ENCODE measurements at places on chromosomes 7 and 10.

DNA sequence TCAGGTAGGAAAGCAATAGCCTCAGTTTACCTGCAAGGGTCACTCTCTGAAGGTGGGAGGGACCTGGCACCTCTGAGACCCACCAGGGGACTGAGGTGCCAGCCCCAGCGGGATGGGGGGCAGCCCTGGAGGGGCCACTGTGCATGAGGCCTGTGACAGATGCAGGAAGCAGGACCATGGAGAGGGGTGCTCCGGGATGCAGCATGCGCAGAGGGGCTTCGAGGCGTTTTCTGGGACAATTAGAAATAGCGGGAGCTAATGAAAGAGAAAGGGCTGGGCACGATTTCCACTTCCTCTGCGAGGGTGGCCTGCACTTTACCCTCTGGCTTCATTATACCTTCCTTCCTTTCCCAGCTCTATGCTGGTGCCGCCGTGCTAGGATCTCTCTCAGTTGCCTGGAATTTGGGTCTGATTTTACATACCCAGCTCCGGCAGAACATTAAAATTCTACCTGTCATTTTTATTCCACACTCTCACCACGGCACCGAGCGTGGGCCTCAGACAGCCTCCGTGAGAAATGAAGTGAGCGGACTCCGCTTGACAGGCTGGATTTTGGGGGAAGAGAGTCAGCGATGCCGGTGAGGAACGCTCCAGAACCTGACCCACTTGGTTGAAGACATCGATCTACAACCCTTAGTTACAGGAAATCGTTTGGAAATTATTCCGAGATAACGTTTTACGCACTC is 333.9 kb upstream of the PFKP start:
- H3K27ac ChIP-seq, result no peak overlapping the region
- no peak overlapping the region for H3K4me3 ChIP-seq
- DNase-seq, result no peak
- no peaks in the 10 kb centered on the region for H3K27me3 ChIP-seq

- peaks cover 3% of the 10 kb centered on the region for H3K4me1 ChIP-seq
- no peak for DNase-seq
- H3K27ac ChIP-seq, result no peak overlapping the region
- no peaks in the 10 kb centered on the region for H3K27me3 ChIP-seq
Observed at GRCh38 chr7:134991469-134992339, 5.4 kb downstream of the AGBL3 start.

GRCh38 chr7:11206177-11206899 is 232.7 kb downstream of the PHF14 start:
- no peaks in the 10 kb centered on the region for H3K27me3 ChIP-seq
- DNase-seq, result no peak
- no peaks in the 10 kb centered on the region for H3K4me1 ChIP-seq
- H3K36me3 ChIP-seq, result no peaks in the 10 kb centered on the region

GRCh38 chr7:71243736-71244410 is 111.9 kb downstream of the GALNT17 start:
- no peaks in the 10 kb centered on the region for H3K4me1 ChIP-seq
- H3K27ac ChIP-seq, result no peak overlapping the region
- no peak overlapping the region for H3K4me3 ChIP-seq
- H3K36me3 ChIP-seq, result no peaks in the 10 kb centered on the region
- no peak for DNase-seq
- no peaks in the 10 kb centered on the region for H3K27me3 ChIP-seq

DNA sequence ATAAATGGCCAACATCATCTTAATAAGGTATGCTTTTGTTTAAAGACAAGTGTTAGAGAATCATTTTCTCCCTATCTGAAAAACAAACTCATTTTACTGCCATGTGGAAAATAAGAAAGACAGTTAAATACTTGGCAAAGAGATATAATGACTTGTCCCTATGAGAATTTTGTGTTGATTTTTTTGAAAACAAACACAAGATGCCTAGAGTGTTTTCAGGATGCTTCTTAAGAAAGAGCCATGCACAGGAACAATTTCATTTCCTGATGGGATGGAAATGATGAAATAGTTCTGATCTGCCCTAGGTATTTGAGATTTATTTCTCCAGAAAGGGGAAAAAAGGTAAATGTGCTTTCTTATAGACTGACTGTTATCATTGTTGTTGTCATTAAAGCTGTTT is 237.5 kb upstream of the GNAI1 start:
- no peaks in the 10 kb centered on the region for H3K36me3 ChIP-seq
- no peaks in the 10 kb centered on the region for H3K27me3 ChIP-seq
- H3K4me3 ChIP-seq, result no peak overlapping the region
- H3K4me1 ChIP-seq, result no peaks in the 10 kb centered on the region

GRCh38 chr7:29839302-29839701 is 33.0 kb downstream of the WIPF3 start:
- no peaks in the 10 kb centered on the region for H3K36me3 ChIP-seq
- peaks cover 35% of the 10 kb centered on the region for H3K27me3 ChIP-seq
- H3K4me3 ChIP-seq, result no peak overlapping the region
- no peak overlapping the region for H3K27ac ChIP-seq
- H3K4me1 ChIP-seq, result no peaks in the 10 kb centered on the region

GRCh38 chr10:61765176-61766087 is 102.7 kb downstream of the CABCOCO1 start:
- H3K27me3 ChIP-seq, result no peaks in the 10 kb centered on the region
- no peaks in the 10 kb centered on the region for H3K4me1 ChIP-seq
- H3K36me3 ChIP-seq, result no peaks in the 10 kb centered on the region
- DNase-seq, result no peak

DNA sequence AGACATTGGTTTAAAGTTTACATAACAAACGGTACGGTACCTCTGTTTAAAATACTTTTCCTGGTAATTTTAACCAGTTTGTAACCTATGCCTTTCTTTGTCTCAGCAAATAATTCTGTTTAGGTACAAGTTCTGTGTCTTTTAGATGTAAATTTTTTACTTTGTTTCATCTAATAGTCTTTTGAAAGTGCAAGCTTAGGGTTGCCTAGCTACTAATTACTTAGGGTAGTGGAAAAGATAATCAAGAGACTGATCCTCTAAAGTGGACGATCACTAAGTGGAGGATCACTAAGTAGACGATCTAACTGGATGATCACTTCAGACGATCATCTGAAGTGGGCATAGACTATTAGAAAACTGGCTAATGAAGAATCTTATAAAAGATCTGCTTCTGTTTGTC is 16.1 kb upstream of the FKBP9 start:
- no peak for DNase-seq
- no peak overlapping the region for H3K4me3 ChIP-seq
- no peaks in the 10 kb centered on the region for H3K36me3 ChIP-seq
- H3K27me3 ChIP-seq, result no peaks in the 10 kb centered on the region
- H3K4me1 ChIP-seq, result peaks cover 9% of the 10 kb centered on the region
- H3K27ac ChIP-seq, result peak overlapping the region; percentile 99

- no peaks in the 10 kb centered on the region for H3K27me3 ChIP-seq
- H3K36me3 ChIP-seq, result no peaks in the 10 kb centered on the region
Observed at GRCh38 chr10:4260483-4261124, 475.6 kb upstream of the KLF6 start.

DNA sequence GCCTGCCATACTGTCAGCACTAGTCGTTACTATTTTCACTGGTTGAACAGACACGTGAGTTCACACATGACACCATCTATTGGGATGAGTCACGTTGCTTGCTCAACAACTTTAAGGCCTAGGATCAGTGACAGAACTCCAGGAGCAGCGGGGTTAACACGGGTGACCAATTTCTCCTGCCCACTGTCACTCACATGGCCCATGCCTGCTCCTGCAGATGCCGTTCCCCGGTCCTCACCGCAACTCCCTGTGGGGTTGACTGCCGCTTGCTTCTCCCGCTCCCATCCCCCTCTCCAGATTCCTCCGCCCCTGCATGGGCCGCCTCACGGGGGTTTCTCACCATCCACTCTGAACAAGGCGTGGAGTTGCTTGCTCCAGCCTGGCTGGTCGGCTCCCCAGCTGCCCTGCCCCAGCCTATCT is 128.2 kb downstream of the TAX1BP1 start:
- no peaks in the 10 kb centered on the region for H3K4me1 ChIP-seq
- H3K36me3 ChIP-seq, result peaks cover 6% of the 10 kb centered on the region
- H3K4me3 ChIP-seq, result no peak overlapping the region
- DNase-seq, result no peak
- no peaks in the 10 kb centered on the region for H3K27me3 ChIP-seq

GRCh38 chr10:73790886-73791625 is 5.7 kb downstream of the ZSWIM8 start:
- peaks cover 16% of the 10 kb centered on the region for H3K4me1 ChIP-seq
- no peak overlapping the region for H3K27ac ChIP-seq
- no peak overlapping the region for H3K4me3 ChIP-seq
- no peaks in the 10 kb centered on the region for H3K27me3 ChIP-seq
- H3K36me3 ChIP-seq, result no peaks in the 10 kb centered on the region

- no peak for DNase-seq
- H3K36me3 ChIP-seq, result no peaks in the 10 kb centered on the region
- no peak overlapping the region for H3K4me3 ChIP-seq
- H3K4me1 ChIP-seq, result no peaks in the 10 kb centered on the region
- peak overlapping the region; percentile 73 for H3K27ac ChIP-seq
Observed at GRCh38 chr7:123797673-123798531, 47.1 kb upstream of the HYAL4 start.

DNA sequence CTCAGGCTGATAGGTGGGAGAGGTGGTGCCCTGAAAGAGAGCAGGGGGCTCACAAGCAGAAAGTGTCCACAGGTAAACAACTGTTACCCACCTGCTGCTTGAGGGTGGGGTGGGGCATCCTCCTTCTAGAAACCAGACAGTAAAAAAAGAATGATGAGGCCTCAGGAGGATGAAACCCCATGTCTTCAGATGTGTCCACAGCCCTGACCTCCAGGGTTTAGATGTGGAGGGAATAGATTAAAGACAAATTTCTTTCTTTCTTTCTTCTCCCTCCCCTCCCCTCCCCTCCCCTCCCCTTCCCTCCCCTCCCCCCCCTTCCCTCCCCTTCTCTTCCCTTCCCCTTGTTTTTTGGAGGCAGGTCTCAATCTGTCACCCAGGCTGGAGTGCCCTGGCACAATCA is 333.5 kb upstream of the NUPR2 start:
- no peak for DNase-seq
- no peak overlapping the region for H3K27ac ChIP-seq
- no peaks in the 10 kb centered on the region for H3K36me3 ChIP-seq

DNA sequence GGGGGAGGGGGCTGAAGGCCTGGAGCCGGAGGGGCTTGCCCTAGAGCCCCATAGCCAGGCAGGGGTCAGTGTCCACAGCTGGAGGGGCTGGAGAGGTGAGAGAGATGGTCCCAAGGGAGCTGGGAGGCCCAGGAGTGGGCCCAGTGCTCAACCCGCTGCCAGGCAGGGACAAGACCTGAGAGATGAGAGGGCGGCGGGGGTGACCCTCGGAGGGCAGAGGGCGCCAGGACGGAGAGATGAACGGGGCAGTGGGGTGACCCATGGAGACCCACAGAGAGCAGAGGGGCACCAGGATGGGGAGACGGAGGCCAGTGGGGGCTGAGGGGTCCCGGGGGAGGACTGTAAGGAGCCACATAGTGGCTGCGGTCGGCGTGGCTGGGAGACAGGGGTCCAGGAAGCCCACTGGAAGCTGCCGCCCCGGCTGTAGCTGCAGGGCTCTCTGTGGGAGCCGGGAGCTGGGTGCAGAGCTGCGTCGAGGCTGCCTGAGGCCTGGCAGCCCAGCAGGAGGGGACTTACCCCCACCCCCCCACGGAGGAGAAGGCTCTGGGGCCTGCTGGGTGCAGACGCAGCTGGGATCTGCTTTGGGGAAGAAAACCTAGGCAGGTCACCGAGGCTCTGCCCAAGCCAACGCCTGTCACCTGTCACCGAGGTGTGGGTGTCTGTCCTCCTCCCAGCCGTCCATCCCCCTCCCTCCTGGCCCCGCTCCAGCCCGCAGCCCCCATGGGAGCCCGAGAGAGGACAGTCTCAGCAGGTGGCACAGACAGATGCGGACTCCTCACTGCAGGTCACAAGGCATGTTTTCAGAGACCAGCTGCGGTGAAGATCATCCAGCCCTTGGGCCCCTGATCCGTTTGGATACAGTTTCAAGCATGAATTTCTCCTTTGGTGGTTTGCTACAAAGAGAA is 25.1 kb downstream of the PWWP2B start:
- H3K36me3 ChIP-seq, result peaks cover 4% of the 10 kb centered on the region
- peaks cover 64% of the 10 kb centered on the region for H3K4me1 ChIP-seq
- DNase-seq, result no peak
- no peak overlapping the region for H3K4me3 ChIP-seq

Data from left lung (tissue), 14 donors.